Activated CD4-positive, alpha-beta T cell treated with anti-CD3 and anti-CD28 coated beads for 48 hours (primary cell): ENCODE measurements at places on chromosomes 7 and 10.
A peak's percentile ranks its signal among the peaks of the same experiment; 100 is the strongest.

- peak; percentile 87 for DNase-seq
These were observed 94.8 kb upstream of the TARP start for GRCh38 chr7:38368191-38368605.

- DNase-seq = no peak
These were observed 95.5 kb downstream of the RPS24 start for GRCh38 chr10:78129211-78129610.

DNA sequence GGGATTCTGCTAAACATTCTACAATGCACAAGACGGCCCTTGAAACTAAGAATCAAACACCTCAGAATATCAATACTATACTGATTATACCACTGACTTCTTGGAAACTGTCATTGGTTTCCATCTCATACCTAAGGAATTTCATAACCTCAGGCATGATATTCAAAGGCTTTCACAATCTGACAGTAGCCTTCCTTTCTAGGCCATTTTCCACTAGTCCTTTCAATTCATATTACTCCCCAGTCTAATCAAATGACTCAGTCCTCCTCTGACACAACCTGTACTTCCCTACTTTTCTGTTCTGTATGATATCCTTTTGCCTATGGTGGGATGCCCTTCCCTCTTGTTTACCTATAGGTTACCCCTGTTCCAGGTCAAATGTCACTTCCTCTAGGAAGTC is 48.3 kb downstream of the CSTF2T start:
- no peak for DNase-seq

DNA sequence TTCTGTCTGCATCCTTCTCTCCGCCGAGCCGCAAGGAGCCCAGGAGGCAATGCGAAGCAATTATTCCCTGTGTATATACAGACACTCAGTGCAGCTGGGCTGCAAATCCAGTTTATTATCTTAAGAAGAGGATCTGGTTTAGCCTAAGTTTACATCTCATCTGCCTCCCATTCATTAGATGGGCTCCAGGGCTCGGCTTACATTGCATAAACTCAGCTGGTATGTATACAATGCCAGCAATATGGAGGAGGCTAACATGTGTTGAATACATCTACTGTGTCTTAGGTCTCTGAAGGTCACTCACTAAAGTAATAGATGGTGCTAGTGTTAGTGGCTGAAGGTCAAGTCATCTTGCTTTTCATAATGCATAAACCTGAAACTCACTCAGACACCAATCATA is 996.8 kb downstream of the KCNMA1 start:
- no peak for DNase-seq

GRCh38 chr10:106992055-106992454 is 172.5 kb downstream of the SORCS1 start:
- DNase-seq = no peak
